T-cell (primary cell): ENCODE measurements at places on chromosomes 3 and 15. TPM values are rescaled to one million over a fixed set of nuclear protein-coding genes. Genes with fewer than 3 reads are reported as not detected.

DNA sequence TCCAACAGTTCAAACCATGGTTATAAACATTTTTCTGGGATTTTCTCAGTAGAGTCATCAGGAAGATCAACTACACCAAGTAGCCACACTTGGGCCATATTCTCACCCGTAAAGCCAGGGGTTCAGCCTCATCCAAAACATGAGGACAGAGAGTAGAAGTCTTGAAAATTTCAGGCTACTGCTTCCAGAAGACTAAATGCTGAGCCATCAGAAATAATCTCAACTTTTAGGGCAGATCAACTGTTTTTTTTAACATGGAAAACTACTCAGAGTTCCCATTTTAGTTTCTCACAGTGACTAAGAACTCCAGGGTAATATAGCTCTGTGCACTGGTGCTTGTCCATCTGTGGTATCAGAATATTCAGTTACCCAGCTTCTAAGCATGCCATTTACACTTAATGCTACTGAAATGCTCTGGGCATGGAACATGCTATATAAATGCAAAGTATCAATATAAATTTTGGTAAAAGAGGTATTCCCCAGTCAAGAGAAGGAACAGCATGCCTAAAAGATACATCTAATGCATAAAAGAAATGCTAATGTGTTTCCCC lies 300.1 kb upstream of the LRRN1 start:
- DNase-seq: no peak
- no peak overlapping the region for H3K27ac ChIP-seq
- H3K4me3 ChIP-seq: no peak overlapping the region
- H3K4me1 ChIP-seq: no peaks in the 10 kb centered on the region
- H3K36me3 ChIP-seq: no peaks in the 10 kb centered on the region
- no peaks in the 10 kb centered on the region for H3K27me3 ChIP-seq

DNA sequence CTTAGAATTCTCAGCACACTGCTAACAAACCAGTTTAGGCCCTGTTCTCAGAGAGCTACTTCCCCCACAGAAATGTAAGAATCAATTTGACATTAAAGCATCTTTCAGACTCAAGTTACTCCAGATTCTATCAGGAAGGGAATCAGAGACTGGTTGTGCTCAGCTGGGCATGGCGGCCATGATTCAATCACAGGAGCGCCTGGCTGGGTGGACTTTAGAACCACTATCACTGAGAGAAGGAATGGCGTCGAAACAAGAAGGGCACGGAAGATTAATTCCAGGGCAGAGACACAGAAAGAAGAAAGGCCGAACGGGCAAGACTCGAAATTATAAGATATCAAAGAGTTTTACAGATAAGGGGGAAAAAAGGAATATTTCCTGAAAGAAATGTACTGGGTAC lies 6.2 kb downstream of the TNIK start:
- DNase-seq: no peak
- no peaks in the 10 kb centered on the region for H3K27me3 ChIP-seq
- no peak overlapping the region for H3K27ac ChIP-seq

The IL17RD gene
- 0.38 TPM for total RNA-seq

The ISLR2 gene
- total RNA-seq: not detected
